Cortex of kidney (tissue), 1 donor: ENCODE measurements at places on chromosomes 3 and 15.

DNA sequence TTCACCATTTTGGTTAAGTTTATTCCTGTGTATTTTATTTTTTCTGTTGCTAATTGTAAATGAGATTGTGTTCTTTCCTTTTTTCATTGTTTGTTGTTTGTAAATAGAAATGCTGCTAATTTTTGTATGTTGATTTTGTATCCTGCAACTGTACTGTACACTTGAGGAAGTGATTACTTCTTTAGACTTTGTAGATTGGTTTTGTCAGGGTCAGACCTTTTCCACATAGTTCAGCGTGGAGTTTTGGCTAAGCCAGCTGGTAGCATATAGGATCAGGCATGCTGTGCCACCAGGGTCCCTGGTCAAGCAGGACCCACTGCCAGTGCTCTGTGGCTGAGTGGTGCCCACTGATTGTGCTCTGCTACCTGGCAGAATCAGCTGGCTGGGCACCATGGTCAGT, 80.1 kb downstream of the CD200 start:
- no peak for DNase-seq

DNA sequence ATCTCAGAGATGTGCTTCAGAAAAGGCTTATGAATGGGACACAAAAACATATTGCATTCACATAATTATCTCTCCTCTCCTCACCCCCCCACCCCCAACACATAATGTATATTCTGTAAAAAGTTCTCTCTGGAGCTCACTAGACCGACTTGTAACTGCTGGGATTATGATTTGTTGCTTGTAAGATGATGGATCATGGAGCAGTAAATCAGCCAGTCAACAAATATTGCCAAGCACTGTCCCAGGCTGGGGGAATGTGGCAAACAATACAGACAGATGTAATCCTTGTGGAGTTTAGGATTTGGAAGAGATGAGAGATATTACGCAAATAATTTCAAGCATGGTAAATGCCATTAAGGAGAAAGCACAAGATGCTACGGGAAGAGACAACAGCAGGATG, 114.8 kb downstream of the PEX5L start:
- no peak for DNase-seq

DNA sequence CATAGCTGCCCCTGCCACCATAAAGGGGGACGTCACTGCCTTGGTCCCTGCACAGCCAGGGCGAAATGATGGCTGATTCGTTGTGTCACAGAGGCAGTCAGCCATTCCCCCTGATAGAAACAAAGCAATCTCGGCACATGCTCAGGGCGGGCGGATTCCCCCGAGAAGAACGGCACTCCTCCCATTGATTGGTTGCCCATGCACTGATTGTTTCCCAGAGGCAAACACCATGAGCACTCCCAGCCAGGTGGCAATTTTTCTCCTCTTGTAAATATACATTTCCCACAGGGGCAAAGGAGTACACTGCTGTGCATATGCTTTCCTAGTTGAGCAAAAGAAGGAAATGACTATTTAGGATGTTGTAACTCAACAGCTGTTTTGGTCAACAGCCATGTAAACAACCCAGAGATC, 56.5 kb downstream of the KY start:
- DNase-seq, result no peak

- no peak for DNase-seq
Measured at GRCh38 chr15:71325481-71325880, 210.2 kb downstream of the THSD4 start.

GRCh38 chr15:65222891-65223290, 11.6 kb upstream of the CILP start:
- DNase-seq, result no peak

GRCh38 chr3:118675305-118675704, 359.3 kb downstream of the IGSF11 start:
- no peak for DNase-seq

- DNase-seq, result no peak
Measured at GRCh38 chr15:71806452-71806931, 3.9 kb upstream of the NR2E3 start.

DNA sequence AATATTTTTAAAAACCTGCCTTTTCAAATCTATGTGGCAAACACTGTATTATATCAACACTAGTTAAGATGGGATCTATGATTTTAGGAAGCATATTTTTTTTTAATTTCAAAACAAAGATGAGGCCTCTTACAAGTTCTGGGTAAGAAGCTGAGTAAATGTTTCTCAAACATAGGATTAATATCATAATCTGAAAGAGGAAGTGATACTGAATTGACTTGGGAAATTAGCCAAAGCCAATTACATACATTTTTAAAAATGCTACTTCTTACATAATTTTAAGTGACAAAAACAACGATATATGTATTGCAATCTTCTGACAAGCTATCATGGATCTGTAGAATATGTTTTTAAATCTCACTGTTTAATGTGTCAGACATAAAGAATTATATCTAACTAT, 135.1 kb upstream of the UBP1 start:
- no peak for DNase-seq

DNA sequence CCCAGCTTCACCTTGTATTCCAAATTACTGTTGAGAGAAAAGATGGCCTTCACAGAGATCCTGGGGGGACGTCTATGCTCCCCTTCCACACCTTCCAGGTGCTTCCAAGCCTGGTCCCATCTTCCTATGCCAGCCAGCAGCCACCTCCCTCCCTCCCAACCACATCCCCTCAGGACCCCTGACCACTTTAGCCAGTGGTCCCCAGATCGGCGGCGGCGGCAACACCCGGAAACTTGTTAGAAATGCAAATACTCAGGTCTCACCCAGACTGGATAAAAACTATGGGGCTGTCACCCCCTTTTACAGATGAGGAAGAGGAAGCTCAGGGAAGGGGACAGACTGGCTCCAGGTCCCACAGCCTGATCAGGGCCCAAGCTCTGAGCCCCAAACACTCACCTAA, 38.0 kb upstream of the PRSS50 start:
- no peak for DNase-seq

DNA sequence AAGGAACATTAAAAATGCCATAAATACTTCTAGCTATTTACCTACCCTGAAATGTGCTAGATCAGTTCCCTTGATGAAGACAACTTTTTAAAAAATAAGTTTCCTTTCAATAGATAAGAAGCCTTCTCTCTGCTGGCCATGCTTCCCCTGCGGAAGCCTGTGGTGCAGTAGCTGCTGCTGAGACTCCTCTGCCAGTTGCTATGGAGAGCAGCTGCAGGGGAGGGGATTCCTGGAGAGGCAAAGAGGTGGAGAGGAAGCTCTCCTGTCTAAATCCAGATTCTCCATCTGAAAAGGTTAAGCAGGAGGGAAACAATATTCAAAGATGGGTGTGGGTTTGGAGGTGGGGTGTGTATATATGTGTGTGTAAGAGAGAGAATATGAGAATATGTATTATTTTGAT, 69.8 kb upstream of the BFSP2 start:
- DNase-seq, result no peak

GRCh38 chr15:90869601-90870353, 1.4 kb downstream of the FURIN start:
- no peak for DNase-seq

GRCh38 chr3:64440498-64440897, 215.2 kb upstream of the PRICKLE2 start:
- DNase-seq, result no peak

DNA sequence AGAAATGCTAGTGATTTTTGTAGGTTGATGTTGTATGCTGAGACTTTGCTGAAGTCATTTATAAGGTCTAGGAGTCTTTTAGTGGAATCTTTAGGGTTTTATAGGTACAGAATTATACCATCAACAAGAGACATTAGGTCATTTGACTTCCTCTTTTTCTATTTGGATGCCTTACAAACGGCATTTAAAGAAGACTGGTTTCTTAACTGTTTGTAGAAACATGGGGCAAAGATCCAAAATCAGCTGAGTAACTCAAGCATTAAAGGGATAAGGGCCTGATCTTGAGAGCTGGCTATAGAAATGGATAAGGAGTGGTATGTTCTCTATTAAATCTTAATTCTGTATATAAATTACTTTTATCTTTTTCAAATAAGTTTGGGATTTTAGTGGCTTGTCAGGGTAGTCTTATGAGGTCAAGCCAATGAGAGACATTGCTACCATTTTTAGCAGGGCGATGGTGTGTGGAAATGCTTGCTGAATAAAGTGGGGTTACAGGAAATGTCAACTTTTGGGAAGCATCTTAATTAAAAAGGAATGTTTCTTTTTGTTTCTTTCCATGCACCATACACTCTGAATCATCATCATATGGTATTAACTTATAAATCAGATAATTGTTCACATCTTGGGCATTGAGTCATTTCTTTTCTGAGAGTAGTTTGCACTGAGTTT, 197.7 kb upstream of the GBE1 start:
- DNase-seq, result no peak

DNA sequence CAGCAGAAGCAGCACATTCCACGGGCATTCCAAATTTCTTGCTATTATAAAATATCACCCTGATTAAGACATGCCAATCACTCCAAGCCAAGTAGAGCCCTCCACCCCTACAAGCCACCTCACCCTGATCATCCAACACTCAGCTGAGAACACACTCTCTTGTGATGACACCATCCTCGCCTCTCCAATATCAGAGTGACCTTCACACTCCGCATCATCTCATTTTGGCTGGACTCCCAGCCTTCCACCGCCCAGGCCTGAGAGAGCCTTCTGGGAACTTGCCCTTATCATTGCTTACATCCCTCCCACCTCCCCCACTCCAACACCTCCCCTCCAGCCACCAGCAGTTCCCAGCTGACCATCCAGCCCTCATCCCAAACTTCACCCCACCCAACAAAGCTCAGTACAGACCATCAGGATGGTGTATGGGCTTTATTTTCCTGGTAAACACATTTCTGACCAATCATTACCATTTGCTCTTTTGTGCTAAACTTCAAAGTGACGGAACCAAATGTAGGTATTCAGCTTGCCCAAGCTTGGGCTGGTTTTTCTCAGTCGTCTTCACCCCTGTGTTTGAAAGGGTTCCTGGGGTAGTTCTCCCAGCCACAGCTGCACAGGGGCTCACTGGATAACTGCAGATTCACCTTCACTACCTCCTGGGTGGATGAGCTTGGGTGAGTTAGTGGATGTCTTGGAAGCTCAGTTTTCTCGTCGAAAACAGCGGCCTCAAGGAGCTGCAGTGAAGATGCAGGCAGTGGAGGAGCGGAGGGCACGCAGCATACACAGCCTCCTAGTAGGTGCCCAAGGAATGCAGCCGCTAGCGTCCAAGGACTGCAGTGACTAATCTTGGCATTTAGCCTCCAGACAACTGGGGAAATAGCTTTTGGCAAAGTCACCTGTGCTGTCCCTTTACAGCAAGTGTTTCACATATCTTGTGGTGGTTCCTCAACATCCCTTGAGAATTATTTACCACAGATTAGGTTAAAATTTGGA, 115.1 kb downstream of the LIPC start:
- no peak for DNase-seq

- no peak for DNase-seq
Measured at GRCh38 chr3:88611826-88612326, 462.1 kb downstream of the C3orf38 start.

- no peak for DNase-seq
Measured at GRCh38 chr3:189353318-189353965, 181.7 kb downstream of the TPRG1 start.

DNA sequence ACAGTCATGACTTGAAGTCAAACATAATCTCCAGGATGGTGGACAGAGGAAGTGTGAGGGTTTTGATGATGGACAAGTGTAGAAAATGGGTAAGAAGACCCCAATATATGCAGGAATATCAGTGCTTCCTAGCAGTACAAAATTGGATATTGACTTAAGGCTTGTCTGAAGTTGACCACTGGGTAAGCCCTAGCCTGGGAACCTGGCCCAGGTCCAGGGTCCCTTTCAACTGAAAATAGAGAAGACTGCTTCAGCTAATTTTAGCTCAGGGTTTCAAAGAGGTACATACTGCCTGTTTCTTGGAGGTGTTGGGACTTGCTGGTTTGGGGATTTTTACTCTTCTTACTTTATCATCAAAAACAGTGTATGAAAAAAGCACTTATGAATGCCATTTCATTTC, 4.7 kb downstream of the NR1D2 start:
- no peak for DNase-seq

DNA sequence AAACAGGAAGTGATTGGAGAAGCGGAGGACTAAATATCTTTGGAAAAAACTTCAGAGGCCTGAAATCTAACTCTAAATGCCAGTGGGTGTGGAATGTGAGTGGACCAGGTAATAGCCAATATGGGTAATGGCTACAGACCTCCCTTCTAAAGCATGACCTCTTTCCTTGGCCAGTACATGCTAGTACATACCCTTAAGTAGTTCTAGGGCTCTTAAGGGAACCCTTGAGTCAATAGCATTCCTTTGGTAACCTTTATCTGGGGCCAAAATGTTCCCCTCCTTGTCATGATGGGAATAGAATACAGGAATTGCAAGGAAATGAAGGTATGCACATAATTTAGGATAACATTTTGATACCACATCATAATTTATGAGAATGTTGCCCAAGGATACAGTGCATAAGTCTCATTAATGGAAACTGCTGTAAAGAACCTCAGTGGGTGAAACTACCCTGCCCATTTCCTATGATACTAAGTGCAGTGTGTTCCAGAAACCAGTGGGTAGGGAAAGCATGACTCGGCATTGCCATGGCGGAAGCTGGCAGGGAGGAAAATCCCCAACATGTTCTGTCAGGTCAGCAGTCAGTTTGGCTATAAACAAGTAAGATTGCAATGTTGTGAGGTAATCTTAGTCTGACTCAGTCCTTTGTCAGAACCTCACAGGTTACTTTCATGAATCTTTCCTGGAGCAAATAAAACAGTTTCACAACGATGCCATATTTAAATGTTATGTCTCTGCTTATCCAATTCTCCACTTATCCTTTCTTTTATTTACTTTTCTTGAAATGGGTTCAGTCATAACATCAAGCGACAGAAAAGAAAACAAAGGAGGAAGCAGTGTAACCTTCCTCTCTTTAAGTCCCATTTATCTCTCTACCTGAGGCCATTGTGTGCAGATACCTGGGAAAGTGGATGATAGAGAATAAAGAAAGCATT, 23.5 kb upstream of the RAP2B start:
- no peak for DNase-seq

DNA sequence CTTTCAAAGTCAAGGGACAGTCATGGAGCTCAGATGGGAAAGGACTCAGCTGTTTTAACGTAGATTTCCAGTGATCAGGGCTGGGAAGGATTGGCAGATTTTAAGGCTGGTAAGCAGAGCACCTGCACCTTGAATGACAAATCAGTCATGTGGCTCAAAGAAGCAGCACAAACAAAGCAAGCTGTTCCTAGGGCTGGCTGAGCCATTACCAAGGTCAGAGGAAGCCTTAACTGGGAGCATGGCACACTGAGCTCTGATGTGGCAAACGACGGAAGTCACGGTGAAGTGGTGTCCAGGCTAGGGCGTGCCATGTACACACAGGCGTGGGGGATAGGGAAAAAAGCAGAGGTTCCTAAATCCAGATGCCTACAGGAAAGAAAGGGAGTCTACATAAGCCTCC, 84.6 kb upstream of the PFN2 start:
- no peak for DNase-seq

GRCh38 chr15:60396560-60396957, 1.2 kb downstream of the ANXA2 start:
- no peak for DNase-seq
